ENCODE measurements at places on chromosomes 2 and 18.

- DNase-seq: no peak
Measured at GRCh38 chr2:63580651-63581297, 7.5 kb downstream of the WDPCP start.

- DNase-seq: no peak
Measured at GRCh38 chr2:6880200-6880733, 2.7 kb downstream of the RSAD2 start.

- DNase-seq: no peak
Measured at GRCh38 chr18:10033016-10033399, 119.2 kb downstream of the VAPA start.

GRCh38 chr2:191555092-191555742 lies 122.7 kb upstream of the NABP1 start:
- peak; percentile 70 for DNase-seq

GRCh38 chr18:63514888-63515678 lies 27.1 kb upstream of the SERPINB12 start:
- no peak for DNase-seq

- no peak for DNase-seq
Measured at GRCh38 chr2:74952575-74952974, 5.9 kb upstream of the POLE4 start.

All from urinary bladder (tissue), 4 donors.